ENCODE measurements at places on chromosomes 7 and 10.

- no peak for DNase-seq
These were observed 384.2 kb upstream of the FOXK1 start for GRCh38 chr7:4297918-4298219.

DNA sequence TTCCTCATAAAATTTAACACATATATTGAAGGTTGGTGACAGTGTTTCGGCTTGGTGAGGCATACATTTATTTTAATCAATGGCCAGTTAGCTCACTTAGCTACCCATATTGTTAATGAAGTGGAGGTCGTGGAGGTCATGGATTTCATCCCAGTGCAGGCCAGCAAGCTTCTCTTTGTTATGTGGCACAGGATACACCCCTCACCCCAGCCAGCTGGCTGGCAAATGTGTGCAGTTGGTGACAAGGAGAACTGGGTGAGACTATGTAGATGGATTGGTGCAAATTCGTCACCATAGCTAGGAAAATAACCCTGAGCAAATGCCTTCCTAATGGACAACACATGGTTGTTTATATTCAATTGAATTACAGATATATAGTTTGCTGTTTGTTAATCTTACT is 50.5 kb upstream of the FOXP2 start:
- no peak for DNase-seq

GRCh38 chr10:45386657-45387056 is 12.6 kb downstream of the ALOX5 start:
- DNase-seq, result no peak

DNA sequence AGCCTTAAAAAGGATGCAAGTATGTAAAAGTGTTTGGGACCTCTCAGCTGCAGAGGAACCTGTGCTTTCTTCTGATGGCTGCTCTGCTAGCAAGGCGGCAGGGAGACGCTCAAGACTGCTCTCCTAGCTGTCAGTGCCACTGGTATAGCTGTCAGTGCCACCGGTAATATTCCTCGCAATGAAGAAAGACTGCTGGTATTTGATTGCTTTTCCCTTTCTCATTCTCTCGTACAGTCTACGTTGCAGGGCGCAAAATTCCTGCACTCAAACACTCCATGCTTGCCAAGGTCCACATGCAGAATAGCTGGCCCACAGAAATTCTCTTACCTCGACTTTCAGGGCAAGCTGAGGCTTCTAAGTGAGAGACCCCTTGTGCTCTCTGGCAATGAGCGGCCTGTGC is 432.6 kb upstream of the KLF6 start:
- no peak for DNase-seq

DNA sequence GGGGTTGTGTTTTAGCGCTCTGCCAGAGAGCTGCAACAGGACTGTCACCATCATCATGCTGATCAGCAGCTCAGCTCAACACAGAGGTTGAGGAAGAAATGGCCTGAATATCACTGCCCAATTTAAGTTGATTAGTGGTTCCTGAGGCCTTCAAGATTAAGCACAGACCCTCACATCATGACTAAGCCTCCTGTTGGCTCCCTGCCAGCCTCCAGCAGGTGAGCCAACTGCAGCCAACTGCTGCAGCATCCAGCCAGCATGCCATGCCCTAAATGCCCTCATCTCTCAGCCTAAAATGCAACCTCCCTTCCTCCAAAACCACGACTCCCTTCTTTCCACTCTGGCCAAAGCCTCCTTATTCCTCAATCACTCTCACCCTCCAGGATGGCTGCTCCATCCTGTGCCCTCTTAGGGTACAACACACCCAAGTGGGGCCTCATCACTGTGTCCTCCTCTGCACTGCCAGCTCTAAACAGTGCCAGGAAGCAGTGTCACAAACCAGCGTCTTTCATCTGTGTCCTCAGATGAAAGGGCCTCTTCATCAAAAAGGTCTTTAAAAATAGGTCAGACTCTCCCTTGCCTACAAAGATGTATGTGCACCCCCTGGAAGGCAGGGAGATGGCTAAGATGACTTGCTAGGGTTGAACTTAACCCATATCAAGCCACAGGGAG is 259.3 kb downstream of the ZEB1 start:
- no peak for DNase-seq

DNA sequence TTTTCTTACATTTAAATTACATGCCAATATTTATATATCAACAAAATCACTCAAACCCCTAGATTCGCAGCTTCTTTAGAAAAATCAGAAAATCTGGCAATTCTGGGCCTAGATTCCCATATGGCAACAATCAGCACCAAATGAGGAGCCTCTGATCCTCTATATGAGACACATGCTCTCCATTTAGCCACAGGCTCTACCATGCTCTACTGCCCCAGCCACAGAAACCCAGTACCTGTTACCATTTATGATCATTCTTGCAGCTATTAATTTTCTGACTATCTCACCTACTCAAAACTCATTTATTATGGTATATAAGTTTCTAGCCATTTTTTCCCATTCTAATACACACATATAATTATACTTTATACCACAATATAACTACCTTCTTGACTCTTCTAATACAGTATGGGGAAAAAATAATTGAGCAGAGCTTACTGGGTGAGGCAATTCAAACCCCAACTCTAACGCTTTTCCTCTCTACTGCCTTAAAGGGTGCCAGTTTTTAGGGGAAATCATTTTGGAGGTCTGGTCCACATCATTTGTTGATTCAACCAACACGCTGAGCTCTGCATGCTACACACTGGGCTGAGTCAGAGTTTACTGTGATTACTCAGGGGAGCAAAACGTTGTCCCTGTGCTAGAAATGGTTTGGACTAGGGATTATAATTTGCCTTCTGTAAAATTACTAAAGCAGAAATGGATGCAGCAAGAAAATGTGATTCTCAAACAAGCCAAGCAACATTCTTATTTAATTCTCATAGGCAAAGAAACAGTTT is 11.6 kb downstream of the PDLIM1 start:
- no peak for DNase-seq

GRCh38 chr7:6272481-6273323 is at the start of gene CYTH3:
Gene CYTH3, minus strand, starts transcription at chr7:6272624. Its CDS starts 117 bp downstream, at chr7:6272507.
- DNase-seq, result peak; percentile 37

- no peak for DNase-seq
These were observed 14.0 kb upstream of the KPNA7 start for GRCh38 chr7:99221866-99222265.

- DNase-seq, result no peak
These were observed 36.3 kb downstream of the RBM20 start for GRCh38 chr10:110680273-110681020.

DNA sequence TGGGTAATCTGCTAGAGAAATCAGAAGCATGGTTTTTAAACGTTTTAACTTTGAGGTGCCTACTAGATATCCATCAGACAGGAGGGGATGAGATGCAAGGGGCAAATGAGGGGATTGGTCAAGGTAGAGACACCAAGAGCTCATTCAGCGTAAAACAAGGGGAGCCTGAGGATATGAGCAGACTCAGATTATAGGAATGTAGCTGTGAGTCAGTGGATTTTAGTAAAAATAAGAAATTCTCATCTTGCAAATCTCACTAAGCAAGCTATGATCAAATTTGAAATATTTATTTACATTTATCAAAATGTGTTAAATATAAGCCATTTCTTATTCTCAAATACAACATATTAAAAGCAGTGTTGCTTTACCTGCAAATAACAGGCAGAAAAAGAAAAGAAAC is 21.4 kb upstream of the TFEC start:
- DNase-seq, result no peak

DNA sequence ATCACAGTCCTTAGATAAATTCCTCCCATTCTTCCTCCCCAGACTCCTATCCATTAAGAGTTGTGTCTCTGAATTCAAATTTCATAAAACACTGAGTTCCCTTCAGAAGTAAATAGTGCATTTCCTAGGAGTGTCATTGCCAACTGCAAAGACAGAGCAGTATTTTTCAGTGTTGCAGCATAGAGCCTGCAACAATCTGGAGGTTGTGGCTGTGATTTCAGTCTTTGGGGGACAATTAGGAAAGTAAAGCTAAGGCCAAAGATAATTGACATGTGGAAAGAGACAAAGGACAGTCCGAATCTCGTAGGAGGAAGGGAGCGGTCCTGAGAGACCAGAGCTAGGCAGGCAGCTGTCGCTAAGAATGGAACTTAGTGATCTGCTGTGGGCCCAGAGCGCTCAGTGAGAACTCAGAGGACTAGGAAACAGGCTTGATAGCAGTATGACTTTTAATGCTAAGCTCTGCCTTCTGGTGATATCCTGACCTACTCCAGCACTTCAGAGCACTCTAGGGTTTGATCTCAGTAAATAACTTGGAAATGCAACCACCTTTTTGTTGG is 46.2 kb downstream of the PRPF18 start:
- DNase-seq, result no peak

- no peak for DNase-seq
These were observed 141.7 kb upstream of the SHH start for GRCh38 chr7:155953781-155954549.

DNA sequence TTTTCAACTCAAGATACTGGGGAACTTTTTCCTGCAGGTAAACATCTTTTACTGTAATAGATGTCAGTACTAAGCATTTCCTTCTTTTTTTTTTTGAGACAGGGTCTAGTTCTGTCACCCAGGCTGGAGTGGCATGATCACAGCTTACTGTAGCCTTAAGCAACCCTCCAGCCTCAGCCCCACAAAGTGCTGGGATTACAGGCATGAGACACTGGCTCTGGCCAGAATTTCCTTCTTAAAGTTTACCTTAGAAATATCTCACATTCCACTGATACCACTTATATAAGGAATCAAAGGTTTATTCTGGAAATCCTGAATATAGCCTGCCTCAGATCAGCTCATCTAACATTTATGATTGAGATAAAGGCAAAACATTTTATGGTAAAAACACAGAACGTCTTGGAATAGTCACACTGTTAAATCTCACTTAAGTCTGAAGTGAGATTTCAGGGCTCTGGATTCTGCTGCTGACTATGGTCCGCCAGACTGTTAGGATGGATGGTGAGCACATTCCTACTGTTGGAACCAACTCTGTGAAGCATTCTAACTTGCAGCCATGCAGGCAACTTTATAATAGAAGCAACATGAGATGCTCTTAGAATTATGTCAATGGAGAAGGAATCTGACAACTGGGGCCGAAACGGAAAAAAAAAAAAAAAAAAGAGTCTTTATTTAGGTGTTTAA is 151.9 kb downstream of the ZMYND11 start:
- DNase-seq, result no peak

DNA sequence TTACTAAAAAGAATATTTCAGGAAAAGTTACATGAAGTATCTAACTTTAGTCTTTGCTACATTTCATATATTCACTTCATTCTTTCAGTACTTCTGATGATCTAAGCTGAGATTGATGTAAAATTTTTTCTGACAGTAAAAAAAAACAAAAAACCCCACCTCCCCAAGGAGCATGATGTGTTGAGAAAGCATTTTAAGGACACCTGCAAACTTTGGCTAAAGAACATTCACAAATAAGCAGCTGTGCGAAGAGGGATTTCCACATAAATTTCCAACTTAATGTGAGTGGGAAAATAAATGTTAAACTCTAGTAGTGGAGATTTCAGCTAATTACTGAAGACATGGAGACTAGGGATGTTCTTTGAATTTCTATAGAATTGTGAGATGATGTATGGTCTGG is 35.5 kb downstream of the DLD start:
- DNase-seq, result no peak

GRCh38 chr10:28492116-28492920 is 40.6 kb upstream of the WAC start:
- no peak for DNase-seq

GRCh38 chr7:45698303-45699014 is 124.3 kb downstream of the ADCY1 start:
- no peak for DNase-seq

DNA sequence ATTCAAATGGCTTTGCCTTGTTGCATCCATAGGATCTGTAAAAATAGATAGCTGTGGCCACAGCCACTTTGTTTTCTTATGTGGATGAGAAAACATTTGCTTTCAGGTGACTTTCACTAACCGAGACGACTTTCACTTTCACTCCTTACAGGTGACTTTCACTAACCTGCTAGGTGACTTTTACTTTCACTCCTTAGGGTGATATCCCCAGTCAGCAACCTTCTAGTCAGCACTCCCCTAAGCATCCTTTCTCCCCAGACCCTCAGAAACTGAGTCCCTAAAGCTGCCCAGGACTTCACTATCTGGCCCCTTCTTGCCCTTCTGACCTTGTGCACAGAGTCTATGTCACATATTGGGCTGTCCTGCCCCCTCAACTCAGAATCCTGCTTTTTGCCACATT is 177.5 kb downstream of the RELN start:
- no peak for DNase-seq

DNA sequence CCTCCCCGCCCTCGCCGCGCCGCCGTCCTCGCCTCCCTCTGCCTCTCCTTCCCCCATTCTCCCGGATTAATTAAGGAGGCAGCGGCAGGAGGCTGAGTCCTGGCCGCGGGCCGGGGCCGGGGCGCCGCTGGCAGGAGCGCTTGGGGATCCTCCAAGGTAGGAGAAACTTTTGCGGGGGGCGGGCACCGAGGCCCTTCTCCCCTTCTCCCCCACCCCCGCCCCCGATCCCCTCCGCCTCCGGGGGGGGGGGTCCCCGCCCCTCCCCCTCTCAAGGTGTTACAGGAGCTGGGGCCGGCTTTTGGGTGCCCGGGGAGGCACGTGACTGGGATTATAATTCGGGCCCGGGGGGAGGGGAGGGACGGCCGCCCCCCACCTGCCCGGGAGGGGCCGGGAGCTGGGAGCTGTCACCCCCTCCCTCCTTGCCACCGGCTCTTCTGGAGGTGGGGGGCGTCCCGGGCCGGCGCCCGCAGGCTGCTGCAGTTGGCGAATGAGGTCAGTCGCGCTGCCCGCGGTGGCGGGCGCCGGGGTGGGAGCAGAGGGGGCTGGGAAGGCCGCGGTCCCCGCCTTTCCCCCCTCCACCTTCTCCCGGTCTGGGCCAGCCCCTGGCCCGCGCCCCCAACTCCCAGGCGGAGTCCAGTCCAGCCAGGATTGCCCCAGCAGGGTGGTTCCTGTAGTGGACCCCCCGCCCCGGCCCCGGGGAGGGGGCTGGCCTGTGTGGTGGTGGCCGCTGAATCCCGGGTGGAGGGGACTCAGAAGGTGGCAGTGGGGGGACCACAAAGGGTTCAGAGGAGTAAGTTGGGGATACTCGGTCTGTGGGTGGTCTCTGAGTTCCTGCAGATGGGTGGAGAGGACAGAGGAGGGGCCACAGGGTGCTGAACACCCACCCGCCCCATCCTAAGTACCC is 567 bp downstream of the GTF2IRD1 start:
- no peak for DNase-seq

DNA sequence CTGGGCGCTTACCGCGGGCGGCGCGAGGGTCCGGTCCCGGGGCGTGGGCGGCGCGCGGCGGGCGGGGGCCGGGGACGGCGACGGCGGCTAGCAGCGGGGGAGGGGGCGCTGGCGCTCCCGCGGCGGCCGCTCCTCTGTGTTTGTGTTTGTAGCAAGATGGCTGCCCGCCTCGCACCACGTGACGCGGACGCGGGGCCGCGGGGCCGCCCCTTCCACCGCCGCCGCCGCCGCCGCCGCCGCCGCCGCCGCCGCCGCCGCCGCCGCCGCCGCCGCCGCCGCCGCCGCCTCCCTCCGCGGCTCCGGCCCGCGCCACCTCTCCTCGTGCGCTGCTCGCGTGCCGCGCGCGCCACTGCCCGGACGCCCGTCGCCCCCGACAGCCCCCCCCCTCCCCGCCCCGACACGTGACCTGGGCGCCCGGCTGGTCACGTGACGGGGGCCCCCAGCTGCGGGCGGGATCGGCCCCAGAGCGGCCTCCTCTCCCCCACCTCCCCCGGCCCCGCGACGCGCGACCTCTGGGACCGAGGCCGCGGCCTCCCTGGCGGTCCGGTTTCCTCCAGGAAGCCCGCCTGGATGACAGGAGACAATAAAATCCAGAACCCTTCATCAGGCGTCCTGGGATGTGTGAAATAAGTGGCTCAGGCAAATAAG is at the start of gene GIGYF1:
Gene GIGYF1, minus strand, starts transcription at position 153 of the 648 bp plus-strand sequence. CDS start 6,012 bp downstream, outside the sequence.
- peak; percentile 43 for DNase-seq
